ENCODE measurements at places on chromosomes 2 and 18.

GRCh38 chr18:45161850-45162249 is 453.4 kb upstream of the SLC14A2 start:
- DNase-seq, result no peak

DNA sequence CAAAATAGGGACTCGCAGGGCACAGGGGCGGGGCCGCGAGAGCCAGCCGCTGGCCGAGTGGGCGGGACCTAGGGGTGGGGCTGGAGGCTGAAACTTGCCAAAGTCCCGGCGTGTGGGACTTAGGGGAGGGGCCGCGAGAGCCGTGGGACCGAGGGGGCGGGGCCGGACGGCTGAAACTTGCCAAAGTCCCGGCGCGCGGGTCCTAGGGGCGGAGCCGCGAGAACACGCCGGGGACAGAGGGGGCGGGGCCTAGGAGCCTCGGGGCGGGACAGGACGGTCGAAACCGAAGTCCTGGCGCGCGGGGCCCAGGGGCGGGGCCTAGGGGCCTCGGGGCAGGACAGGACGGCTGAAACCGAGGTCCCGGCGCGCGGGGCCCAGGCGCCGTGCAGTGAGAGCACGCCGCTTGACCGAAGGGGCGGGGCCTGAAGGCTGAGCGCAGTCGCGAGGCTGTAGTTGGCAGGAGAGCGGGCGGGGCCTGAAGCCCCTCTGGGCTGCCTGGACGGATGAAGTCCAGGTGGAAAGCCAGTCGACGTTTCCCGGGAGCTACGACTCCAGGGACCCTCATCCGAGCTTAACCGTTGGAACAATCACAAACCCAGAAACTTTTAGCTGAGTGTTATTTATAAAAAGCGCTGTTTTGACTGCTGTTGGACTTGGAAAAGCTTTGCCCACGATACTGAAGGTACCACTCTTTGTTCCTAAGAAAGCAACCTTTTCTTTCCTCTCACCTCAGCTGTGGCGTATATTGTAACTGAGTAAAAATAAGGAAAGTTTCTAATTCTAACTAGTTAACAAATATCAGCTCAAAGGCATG is 475 bp upstream of the BARD1 start:
- peak; percentile 97 for DNase-seq

DNA sequence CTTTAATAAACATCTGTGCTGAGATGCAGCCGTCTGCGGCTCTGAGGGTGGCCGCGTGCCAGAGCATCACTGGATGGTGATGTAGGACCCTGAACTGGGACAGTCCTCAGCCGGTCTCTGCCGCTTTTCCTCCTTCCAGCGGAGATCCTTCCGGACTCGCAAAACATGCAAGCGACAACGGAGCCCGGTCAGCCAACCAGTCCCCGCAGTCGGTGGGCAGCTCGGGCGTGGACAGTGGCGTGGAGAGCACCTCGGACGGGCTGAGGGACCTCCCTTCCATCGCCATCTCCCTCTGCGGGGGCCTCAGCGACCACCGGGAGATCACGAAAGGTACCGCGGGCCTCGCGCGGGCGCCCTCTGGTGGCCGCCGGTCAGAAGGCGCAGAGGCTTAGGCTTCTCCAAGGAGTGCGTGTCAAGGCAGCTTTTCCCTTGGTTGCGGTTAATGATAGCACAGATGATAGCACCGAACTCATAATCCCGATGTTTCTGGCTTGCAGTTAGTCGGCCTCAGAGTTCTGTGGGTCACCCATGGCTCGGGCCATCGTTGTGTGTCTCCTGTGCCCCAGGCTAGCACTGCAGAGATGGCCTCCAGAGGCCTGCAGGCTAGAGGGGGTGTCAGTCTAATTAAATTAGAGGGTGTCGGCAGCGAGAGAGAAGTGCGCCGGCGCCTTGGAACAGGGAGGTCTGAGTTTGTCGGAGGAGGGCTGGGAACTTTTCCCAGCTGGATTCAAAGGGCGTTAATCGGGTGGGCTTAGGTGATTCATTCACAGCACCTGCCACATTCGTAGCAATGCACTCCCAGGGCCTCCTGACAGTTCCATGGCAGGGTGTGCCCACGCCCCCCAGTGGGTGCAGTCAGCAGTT is 38.5 kb downstream of the LPIN1 start:
- DNase-seq, result peak; percentile 21

- DNase-seq, result no peak
These were observed 7.5 kb upstream of the RNF144A start for GRCh38 chr2:6909431-6910385.

GRCh38 chr2:69386360-69386759 is 667 bp downstream of the GFPT1 start:
- DNase-seq, result peak; percentile 4

GRCh38 chr2:10356439-10356811 is 53.7 kb downstream of the HPCAL1 start:
- DNase-seq, result no peak

DNA sequence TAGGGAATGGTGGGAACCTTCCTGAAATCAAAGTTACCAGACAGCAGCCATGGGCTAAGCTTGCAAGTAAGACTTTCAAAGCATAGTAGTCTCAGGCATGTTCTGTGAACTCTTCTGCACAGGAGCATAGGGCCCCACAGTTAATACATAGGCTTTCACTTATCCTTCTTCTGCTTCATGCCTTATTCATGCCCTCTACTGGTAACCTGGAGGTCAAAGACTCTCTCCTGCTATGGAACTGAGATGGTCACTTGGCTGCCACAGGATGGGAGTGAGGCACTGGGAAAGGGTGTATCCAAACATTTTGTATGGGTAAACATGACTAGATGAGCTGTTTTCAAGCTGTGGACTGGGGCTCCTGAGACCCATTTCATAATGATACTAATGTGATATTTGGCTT is 49.1 kb upstream of the ZNF638 start:
- peak; percentile 34 for DNase-seq

GRCh38 chr2:22952656-22953225 is 432.2 kb upstream of the KLHL29 start:
- no peak for DNase-seq

DNA sequence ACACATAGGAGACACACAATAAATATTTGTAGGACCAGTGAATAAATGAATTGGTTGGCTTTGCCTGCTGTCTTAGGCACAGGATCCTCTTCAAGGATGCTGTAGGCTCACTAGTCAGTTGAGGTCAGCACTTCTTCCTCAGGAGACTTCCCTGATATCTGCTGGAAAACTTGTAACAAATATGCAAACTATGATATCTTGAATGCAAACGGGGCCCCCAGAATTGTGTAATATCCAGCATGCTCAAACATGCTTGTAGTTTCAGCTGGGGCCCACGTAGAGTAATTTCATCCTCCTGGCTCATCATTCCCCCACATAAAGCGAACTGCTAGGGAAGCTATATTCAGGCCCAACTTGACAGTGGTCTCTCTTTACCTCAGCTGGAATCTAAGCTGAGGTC is 43.6 kb downstream of the POLE4 start:
- peak; percentile 47 for DNase-seq
